ENCODE measurements at places on chromosomes 12 and 14. TPM values are rescaled to one million over a fixed set of nuclear protein-coding genes. Genes with fewer than 3 reads are reported as not detected.
A peak's percentile ranks its signal among the peaks of the same experiment; 100 is the strongest.

GRCh38 chr12:120076651-120077050, 39.9 kb downstream of the RAB35 start:
- no peak for DNase-seq

DNA sequence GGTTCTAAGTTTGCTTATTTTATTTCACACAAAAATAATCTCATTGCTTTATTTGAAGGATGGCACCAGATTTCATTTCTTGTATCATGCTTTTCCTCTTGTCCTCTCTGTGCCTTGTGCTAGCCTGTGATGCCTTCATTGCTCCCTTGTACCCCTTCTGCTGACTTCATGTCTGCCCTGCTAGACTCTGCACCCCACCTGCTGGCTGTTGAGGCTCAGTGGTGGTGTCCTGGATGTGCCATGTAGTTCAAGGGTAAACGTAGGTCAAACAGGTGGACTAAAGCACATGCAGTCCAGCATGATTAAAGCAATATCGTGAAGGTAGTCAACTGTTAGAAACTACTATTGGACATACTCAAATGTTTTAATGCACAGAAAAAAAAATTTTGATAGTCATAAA, 21.6 kb downstream of the MRPS35 start:
- DNase-seq, result no peak

DNA sequence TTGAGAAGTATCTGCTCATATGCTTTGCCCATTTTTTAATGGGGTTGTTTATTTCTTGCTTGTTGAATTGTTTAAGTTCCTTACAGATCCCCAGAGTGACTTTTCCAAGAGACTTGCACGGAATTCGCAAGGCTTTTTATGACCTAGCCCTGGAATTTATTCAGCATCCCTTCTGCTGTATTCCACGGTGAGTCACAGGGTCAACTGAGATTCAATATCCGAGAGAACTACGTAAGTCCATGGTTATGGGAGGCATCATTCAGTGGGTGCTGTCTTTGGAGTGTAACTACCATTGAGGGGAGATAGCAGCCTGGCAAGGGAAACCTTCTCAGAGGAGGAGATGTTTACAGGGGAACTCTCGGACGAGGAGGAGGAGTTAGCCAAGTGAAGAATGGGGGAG, 20.9 kb upstream of the GPRC5A start:
- no peak for DNase-seq

DNA sequence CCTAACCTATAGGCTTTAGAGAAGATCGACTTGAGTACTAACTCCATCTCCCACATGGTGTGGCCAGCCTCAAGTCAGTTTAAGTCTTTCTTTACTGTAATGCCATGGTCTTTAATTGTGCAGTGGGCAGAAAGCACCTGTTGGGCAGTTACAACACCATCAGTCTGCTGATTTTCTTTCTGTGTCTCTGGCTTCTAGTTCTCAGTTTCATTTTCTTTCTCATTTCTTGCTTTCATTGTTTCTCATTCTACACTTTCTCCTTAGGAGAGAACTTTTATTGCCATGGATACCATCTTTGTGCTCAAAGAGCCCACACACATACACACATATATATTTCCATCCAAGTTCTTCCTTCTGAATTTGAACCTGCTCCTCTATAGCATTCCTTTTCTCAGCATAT, 96.1 kb upstream of the SLC16A7 start:
- no peak for DNase-seq

DNA sequence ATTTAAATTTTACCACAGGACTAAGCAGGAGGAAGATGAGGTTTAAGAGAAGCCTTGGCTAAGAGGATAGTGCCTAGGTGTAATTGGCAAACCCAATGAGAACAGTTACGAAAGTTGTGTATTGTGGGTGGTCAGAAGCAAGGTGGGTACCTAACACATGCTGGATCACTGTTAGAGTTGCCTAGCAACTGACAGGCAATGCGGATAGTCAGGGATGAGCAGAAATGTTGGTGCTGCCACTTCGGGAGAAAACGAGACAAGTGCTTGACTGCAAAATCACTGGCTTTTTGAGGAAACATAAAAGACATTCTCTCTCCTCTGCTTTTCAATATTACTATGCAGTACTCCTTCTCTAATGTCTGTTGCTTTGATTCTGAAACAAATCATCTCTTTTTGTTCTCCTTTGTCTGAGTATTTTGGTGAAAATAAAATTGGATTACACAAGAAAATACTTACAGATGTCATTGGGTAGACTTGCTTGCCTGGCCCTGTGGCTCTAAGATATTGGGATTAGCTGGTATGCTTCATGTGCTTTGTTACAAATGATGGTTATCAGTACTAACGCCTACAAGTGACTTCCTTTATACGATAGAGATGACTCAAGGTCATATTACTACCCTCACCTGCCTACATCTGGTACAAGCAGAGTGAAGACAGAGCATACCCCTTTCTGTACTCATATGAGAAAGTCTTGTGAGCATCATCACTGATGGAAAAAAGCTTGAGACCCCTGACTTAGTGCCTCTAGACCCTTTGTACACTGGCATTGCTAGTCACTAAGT, 48.0 kb downstream of the TDP1 start:
- DNase-seq, result no peak

DNA sequence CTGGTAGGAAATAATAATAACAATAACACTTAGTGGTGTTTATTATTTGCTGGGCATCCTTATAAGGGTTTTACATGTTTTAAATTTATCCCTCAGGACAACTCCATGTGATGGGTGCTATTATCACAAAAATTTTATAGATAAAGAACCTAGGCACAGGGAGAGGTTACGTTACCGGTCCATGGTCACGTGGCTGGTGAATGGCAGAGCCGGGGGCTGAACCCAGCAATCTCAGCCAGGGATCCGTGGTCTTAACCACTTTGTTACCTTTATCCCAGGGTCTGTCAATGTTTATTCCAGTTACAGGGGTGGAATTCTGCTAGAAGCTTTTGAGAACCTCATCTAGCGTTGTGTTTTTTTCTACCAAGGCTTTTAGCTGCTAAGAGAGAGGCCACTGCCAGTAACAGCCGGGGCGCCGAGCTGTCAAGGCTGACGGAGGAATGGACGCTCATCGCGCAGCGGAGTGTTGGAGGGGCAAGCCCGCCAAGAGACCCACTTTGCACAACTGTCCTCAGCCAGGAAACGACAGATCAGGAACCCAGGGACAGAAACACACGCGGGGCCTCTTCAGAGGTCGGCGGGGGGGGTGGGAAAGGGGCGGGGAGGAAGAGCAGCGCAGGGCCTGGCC, 418 bp downstream of the AMN1 start:
- no peak for DNase-seq

GRCh38 chr12:45215419-45216229, at the start of gene ANO6:
Gene ANO6 (plus strand): TSS chr12:45216095. CDS start chr12:45216322, 227 bp downstream.
- peak; percentile 92 for DNase-seq

DNA sequence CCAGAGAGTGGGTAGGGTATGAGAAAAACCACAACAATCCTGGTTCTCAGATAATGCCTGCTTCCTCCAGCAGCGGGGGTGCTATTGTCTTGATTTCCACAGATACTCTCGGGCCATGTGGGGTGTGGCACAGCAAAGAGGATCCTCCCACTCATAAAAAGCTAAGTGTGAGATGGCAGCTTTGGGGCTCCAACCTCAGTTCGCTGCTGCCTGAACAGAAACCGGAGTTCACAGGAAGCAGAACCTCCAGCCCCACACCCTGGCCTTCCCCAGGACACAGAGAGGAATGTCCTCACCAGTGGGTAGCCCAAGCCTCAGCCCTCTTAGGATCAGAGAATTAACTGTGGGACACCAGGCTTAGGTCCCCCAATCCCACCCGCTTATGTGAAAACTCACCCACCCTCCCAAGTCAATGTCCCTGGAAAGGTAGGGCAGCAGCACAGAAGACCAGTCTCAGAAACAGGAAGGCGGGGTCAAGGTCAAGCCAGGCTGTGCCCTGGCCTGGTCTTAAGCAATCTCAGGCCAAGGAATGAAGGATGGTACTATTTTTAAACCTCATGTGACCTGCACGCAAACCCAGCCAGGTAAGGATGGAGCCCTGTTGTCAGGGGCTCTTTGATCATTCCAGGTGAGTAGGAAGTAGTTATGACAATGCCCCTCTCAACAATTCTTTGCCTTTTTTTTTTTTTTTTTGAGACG, 9.0 kb downstream of the KCTD10 start:
- no peak for DNase-seq

GRCh38 chr12:80044694-80045046, 54.7 kb upstream of the OTOGL start:
- no peak for DNase-seq

GRCh38 chr14:26984311-26985177, 386.7 kb upstream of the NOVA1 start:
- peak; percentile 86 for DNase-seq

GRCh38 chr14:37903343-37904191, 304.1 kb upstream of the SSTR1 start:
- peak; percentile 68 for DNase-seq

GRCh38 chr12:127280393-127281275, 986.3 kb upstream of the TMEM132C start:
- DNase-seq, result peak; percentile 85

DNA sequence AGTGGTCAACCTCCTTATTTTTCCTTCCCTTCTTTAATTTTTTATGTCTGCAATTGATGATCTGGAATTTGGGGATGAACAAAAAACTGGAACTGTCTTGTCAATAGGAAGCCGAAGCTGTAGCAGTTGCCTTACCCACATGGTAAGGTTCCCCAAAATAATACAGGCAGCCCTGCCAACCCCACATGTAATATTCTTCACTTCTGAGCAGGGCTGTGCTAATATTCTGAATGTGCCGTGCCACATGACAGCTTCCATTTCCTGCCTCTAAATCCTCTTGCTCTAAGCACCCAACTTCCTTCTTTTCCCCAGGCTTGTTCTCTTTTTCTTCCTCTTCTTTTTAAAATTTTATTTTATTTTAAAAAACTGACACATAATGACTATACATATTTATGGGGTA, 39.6 kb downstream of the GPATCH2L start:
- no peak for DNase-seq

DNA sequence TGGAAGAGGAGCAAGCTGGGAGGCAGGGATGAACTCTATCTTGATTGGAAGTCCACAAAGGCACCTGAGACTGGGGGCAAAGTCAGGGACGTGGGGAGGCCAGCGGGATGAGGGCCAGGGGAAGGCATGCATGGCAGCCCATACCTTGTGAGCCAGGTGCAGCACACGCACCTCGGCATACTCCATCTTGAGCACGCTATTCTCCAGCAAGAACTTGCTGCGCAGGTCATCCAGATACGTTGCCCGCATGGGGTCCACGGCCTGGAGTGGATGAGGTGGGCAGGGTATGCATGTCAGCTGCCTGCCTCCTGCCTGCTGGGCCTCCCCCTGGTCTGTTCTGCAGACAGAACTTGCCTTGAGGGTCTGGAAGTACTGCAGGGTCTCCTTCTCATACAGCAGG, 3.9 kb downstream of the RABGGTA start:
- no peak for DNase-seq

DNA sequence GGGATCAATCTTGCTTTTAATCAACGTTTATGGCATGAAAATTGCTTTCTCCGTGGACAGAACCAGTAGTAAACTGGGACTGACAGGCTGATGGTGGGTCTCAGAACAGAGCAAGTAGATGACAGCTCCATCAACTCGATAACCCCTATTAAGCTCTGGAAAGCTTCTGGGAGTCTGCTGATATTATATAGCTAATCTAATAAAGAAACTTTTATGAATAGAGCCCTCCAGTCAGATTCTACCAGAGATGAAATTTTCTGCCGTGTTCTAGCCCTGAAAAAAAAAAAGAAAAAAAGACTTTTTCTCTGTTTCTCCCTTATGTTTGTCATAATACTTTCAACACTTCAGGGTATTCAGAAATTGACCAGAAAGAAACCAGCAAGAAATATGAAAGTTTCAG, 171.6 kb downstream of the APAF1 start:
- DNase-seq, result no peak

GRCh38 chr12:6072302-6072752, 52.1 kb downstream of the VWF start:
- no peak for DNase-seq

DNA sequence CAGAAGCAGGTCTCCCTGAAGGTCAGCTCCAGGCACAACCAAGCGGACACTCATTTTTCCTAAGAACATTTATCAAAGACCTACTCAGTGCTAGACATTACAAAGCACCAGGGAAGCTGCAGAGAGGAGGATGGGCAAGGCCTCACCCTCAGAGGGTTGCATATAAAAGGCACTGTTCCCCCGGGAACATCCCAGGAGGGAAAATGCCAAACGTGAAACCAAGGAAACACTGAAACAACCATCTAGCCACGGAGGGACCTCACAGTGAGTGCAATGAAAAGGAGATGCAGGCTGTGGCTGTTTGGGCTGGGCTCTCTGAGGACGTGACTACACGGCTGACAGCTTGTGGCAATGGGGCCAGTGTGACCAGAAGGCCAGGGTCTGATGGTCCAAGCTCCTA, 117.4 kb upstream of the VASH1 start:
- no peak for DNase-seq

GRCh38 chr14:32434180-32434579, 105.1 kb downstream of the AKAP6 start:
- no peak for DNase-seq

GRCh38 chr12:76568888-76569551, 9.4 kb upstream of the OSBPL8 start:
- DNase-seq, result no peak

- no peak for DNase-seq
These were observed 47.3 kb upstream of the BCL2L14 start for GRCh38 chr12:12023456-12023855.

The NDUFB1 gene
- total RNA-seq, result 348 TPM

The NGB gene
- total RNA-seq, result not detected

The STYK1 gene
- total RNA-seq, result 0.15 TPM

The CDH24 gene
- 15.0 TPM for total RNA-seq

The GYS2 gene
- not detected for total RNA-seq

The C12orf60 gene
- 5.4 TPM for total RNA-seq

The KRT2 gene
- total RNA-seq, result not detected

The ABCC9 gene
- total RNA-seq, result not detected

The DAO gene
- total RNA-seq, result not detected

The SYNE3 gene
- total RNA-seq, result 0.03 TPM

The ST8SIA1 gene
- 1.8 TPM for total RNA-seq

The AMDHD1 gene
- total RNA-seq, result 1.1 TPM
